ENCODE measurements at places on chromosomes 6 and 20.

- no peak for DNase-seq
- H3K27ac ChIP-seq = no peak overlapping the region
- H3K27me3 ChIP-seq = peaks cover 2% of the 10 kb centered on the region
- H3K4me3 ChIP-seq = no peak overlapping the region
- no peaks in the 10 kb centered on the region for H3K36me3 ChIP-seq
These were observed 10.4 kb downstream of the ZNF831 start for GRCh38 chr20:59173938-59174491.

- DNase-seq = no peak
- no peak overlapping the region for H3K4me3 ChIP-seq
- no peak overlapping the region for H3K27ac ChIP-seq
- H3K36me3 ChIP-seq = peaks cover 2% of the 10 kb centered on the region
These were observed 27.6 kb downstream of the MRAP2 start for GRCh38 chr6:84061174-84061573.

GRCh38 chr6:57002197-57002596 lies 44.3 kb upstream of the KIAA1586 start:
- DNase-seq = no peak
- no peak overlapping the region for H3K27ac ChIP-seq
- no peaks in the 10 kb centered on the region for H3K36me3 ChIP-seq
- H3K4me3 ChIP-seq = no peak overlapping the region

DNA sequence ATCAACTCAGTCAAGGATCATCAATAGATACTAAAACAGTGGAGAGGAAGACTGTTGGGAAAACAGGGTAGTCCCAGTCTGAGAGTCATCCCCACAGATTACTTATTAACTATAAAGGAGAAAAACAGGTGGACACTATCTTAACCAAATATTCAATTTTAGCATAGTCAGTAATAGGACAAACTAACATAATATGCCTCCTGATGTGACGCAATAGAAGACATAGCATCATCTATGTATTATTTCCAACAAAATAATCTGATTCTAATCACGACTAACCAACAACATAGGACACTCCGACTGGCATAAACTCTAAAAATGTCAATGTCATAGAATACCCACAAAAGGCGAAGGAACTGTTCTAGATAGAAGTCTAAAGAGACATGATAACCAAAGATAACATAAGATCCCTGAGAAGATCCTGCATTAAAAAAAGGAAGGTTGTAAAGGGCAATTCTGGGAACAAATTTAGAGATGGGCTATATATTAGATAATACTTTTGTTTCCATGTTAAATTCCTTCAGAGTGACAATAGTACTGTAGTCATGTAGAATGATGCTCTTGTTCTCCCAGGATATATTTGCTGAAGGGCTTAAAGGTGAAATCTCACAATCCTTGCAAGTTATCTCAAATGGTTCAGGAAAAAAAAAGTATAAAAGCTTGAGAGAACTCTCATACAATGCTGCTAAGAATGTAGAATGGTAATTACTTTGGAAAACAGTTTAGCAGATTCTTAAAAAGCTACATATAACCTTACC lies 28.9 kb downstream of the ILRUN start:
- no peak overlapping the region for H3K27ac ChIP-seq
- H3K4me1 ChIP-seq = peaks cover 2% of the 10 kb centered on the region
- no peak overlapping the region for H3K4me3 ChIP-seq
- H3K27me3 ChIP-seq = no peaks in the 10 kb centered on the region
- H3K36me3 ChIP-seq = no peaks in the 10 kb centered on the region
- no peak for DNase-seq

DNA sequence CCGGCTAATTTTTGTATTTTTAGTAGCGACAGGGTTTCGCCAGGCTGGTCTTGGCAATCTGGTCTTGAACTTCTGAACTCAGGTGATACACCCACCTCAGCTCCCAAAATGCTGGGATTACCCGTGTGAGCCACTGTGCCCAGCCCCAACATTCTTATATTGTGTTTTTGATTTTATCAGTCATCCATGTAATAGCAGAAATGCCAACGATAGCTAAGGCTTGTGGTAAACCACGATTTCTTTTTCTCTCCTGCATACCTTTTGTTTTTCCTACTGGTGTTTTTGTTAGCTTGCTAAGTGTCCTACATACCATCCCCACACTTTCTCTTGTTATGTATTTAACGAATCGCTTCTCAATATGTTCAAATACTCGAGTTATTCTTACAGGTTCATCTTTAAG lies 12.1 kb downstream of the PHACTR2 start:
- no peak overlapping the region for H3K4me3 ChIP-seq
- no peak for DNase-seq
- no peaks in the 10 kb centered on the region for H3K27me3 ChIP-seq
- peaks cover 5% of the 10 kb centered on the region for H3K36me3 ChIP-seq
- peaks cover 20% of the 10 kb centered on the region for H3K4me1 ChIP-seq

- peak; percentile 60 for DNase-seq
- H3K4me3 ChIP-seq = no peak overlapping the region
- no peaks in the 10 kb centered on the region for H3K27me3 ChIP-seq
- no peaks in the 10 kb centered on the region for H3K36me3 ChIP-seq
- H3K27ac ChIP-seq = no peak overlapping the region
- H3K4me1 ChIP-seq = peaks cover 2% of the 10 kb centered on the region
These were observed 417.5 kb upstream of the OPRM1 start for GRCh38 chr6:153621491-153621890.

DNA sequence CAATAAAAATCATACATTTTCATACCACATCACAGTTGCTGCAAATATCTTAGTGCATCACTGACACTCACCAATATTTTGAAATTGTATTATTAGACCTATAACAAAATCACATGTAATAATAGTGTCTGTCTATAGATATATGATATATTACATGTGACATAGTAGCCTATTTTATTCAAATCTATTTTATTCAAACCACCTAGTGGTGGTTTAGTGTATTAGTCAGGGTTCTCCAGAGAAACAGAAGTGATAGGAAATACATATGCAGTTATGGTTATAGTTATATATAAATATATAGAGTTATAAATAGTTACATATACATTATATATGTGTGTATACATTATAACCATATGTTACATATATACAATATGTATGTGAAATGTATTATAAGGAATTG lies 366.5 kb upstream of the ARID1B start:
- H3K4me3 ChIP-seq = no peak overlapping the region
- no peaks in the 10 kb centered on the region for H3K4me1 ChIP-seq
- H3K27ac ChIP-seq = no peak overlapping the region
- DNase-seq = no peak
- no peaks in the 10 kb centered on the region for H3K27me3 ChIP-seq

GRCh38 chr6:121849477-121849876 lies 414.0 kb downstream of the GJA1 start:
- no peaks in the 10 kb centered on the region for H3K4me1 ChIP-seq
- H3K27me3 ChIP-seq = no peaks in the 10 kb centered on the region
- no peak overlapping the region for H3K27ac ChIP-seq
- no peaks in the 10 kb centered on the region for H3K36me3 ChIP-seq
- no peak overlapping the region for H3K4me3 ChIP-seq

- H3K4me3 ChIP-seq = no peak overlapping the region
- H3K27me3 ChIP-seq = no peaks in the 10 kb centered on the region
- no peak overlapping the region for H3K27ac ChIP-seq
- no peaks in the 10 kb centered on the region for H3K4me1 ChIP-seq
- DNase-seq = no peak
These were observed 26.4 kb downstream of the ZNF391 start for GRCh38 chr6:27414996-27415395.

- no peak for DNase-seq
- peaks cover 7% of the 10 kb centered on the region for H3K4me1 ChIP-seq
- H3K36me3 ChIP-seq = no peaks in the 10 kb centered on the region
These were observed 161.2 kb downstream of the VEGFA start for GRCh38 chr6:43931201-43931600.

- peaks cover 7% of the 10 kb centered on the region for H3K4me1 ChIP-seq
- H3K4me3 ChIP-seq = no peak overlapping the region
- H3K27ac ChIP-seq = no peak overlapping the region
- DNase-seq = no peak
These were observed 35.0 kb upstream of the SGK1 start for GRCh38 chr6:134352786-134353480.

DNA sequence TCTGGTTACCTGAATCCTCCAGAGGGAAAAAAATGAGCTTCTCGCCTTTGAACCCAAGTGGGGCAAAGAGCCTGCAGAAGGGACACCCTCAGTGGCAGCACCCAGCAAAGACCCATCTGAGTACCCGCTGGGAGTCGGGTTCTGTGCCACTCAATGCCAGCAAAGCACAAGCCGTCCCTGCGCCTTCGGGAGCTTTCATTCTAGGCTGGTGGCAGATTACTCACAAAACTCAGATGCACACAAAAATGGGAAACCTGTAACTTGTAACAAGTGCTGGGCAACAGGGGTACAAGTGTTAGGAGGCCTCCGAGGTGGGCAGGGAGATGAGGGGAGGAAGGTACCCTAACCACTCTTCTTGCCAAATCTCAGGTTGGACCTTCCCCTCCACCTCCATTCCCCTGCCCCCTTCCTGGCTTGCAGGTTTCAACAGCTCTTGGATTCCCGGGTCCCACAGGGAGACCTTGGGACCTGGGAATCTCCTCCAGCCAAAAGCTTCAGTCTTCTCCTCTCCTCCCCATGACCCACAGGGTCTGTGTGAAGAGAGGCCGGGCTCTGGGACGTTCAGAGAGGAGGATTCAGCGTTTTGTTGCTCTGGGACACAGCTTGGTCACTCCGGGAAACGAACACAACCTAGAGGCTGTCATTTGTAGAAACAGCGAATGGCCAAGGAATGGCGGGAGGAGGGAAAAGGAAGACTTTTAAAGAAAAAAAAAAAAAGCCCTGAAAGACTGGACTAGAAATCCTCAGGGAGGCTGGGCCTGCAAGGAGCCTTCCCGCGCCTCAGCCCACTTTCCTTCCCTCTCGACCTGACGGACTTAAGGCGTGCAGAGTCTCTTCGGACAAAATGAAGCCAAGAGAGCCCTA lies 1.2 kb upstream of the PARD6B start:
- H3K27me3 ChIP-seq = peaks cover 16% of the 10 kb centered on the region
- DNase-seq = peak; percentile 64
- peak overlapping the region; percentile 67 for H3K4me3 ChIP-seq
- no peak overlapping the region for H3K27ac ChIP-seq
- peaks cover 11% of the 10 kb centered on the region for H3K4me1 ChIP-seq
- no peaks in the 10 kb centered on the region for H3K36me3 ChIP-seq

GRCh38 chr6:142648526-142648925 lies 296.4 kb downstream of the HIVEP2 start:
- H3K36me3 ChIP-seq = no peaks in the 10 kb centered on the region
- no peaks in the 10 kb centered on the region for H3K4me1 ChIP-seq
- no peak for DNase-seq
- no peak overlapping the region for H3K27ac ChIP-seq

GRCh38 chr6:143234734-143235133 lies 174.0 kb downstream of the AIG1 start:
- H3K4me3 ChIP-seq = no peak overlapping the region
- H3K27ac ChIP-seq = no peak overlapping the region
- DNase-seq = no peak
- no peaks in the 10 kb centered on the region for H3K36me3 ChIP-seq
- H3K27me3 ChIP-seq = no peaks in the 10 kb centered on the region

GRCh38 chr20:41300886-41301285 lies 16.6 kb downstream of the ZHX3 start:
- H3K36me3 ChIP-seq = no peaks in the 10 kb centered on the region
- H3K27me3 ChIP-seq = no peaks in the 10 kb centered on the region
- no peaks in the 10 kb centered on the region for H3K4me1 ChIP-seq
- H3K4me3 ChIP-seq = no peak overlapping the region
- DNase-seq = no peak

GRCh38 chr20:53939572-53940359 lies 130.6 kb downstream of the BCAS1 start:
- peaks cover 30% of the 10 kb centered on the region for H3K4me1 ChIP-seq
- peak overlapping the region; percentile 43 for H3K27ac ChIP-seq
- no peaks in the 10 kb centered on the region for H3K27me3 ChIP-seq
- DNase-seq = peak; percentile 91
- H3K4me3 ChIP-seq = no peak overlapping the region

- no peak for DNase-seq
- H3K36me3 ChIP-seq = no peaks in the 10 kb centered on the region
- H3K4me1 ChIP-seq = peaks cover 23% of the 10 kb centered on the region
- H3K27ac ChIP-seq = no peak overlapping the region
- H3K27me3 ChIP-seq = peaks cover 20% of the 10 kb centered on the region
These were observed 12.9 kb upstream of the NTSR1 start for GRCh38 chr20:62695448-62696414.

GRCh38 chr20:33337531-33338165 lies 54.6 kb downstream of the BPIFB1 start:
- H3K4me1 ChIP-seq = no peaks in the 10 kb centered on the region
- DNase-seq = no peak
- no peaks in the 10 kb centered on the region for H3K36me3 ChIP-seq
- H3K27ac ChIP-seq = no peak overlapping the region
- no peak overlapping the region for H3K4me3 ChIP-seq

GRCh38 chr6:83824388-83824801 lies 28.8 kb upstream of the RIPPLY2 start:
- H3K27ac ChIP-seq = no peak overlapping the region
- no peaks in the 10 kb centered on the region for H3K27me3 ChIP-seq
- no peaks in the 10 kb centered on the region for H3K36me3 ChIP-seq
- no peaks in the 10 kb centered on the region for H3K4me1 ChIP-seq

GRCh38 chr6:159800141-159800865 lies at the start of gene PNLDC1:
TSS of gene PNLDC1 (plus strand) at chr6:159800276. CDS start at chr6:159800308, 32 bp downstream.
- peaks cover 7% of the 10 kb centered on the region for H3K4me1 ChIP-seq
- peaks cover 30% of the 10 kb centered on the region for H3K36me3 ChIP-seq

- H3K27ac ChIP-seq = no peak overlapping the region
- DNase-seq = no peak
- peaks cover 5% of the 10 kb centered on the region for H3K4me1 ChIP-seq
- no peaks in the 10 kb centered on the region for H3K36me3 ChIP-seq
These were observed 35.3 kb downstream of the EFCAB8 start for GRCh38 chr20:32894026-32894483.

DNA sequence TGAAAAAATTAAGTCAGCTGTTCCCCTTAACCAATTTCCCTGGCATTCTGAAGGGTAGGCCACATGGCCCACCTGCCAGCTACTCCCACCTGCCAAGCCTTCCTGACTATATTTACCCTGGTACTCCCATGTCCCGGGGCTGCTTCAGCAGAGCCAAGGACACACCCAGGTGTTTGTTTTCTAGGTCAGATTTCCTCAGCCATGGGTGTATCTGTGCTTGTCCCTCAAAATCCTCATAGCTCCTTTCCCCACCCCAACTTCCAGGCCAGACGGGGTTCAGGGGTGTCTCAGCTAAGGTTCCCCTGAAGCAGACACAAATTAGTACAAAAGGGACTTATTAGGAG lies 139.4 kb upstream of the CDYL start:
- H3K36me3 ChIP-seq = no peaks in the 10 kb centered on the region
- no peaks in the 10 kb centered on the region for H3K27me3 ChIP-seq
- H3K27ac ChIP-seq = peak overlapping the region; percentile 57
- no peak overlapping the region for H3K4me3 ChIP-seq
- DNase-seq = no peak

All from muscle of leg (tissue), 16 donors.